Suppressor macrophage treated with lipopolysaccharide for 4 hours (primary cell): ENCODE measurements at places on chromosomes 1 and 21.
A peak's percentile ranks its signal among the peaks of the same experiment; 100 is the strongest.

GRCh38 chr1:22658385-22659163, 5.5 kb downstream of the C1QB start:
- no peak for DNase-seq

GRCh38 chr21:39581414-39581813, 31.3 kb upstream of the B3GALT5 start:
- DNase-seq: no peak

DNA sequence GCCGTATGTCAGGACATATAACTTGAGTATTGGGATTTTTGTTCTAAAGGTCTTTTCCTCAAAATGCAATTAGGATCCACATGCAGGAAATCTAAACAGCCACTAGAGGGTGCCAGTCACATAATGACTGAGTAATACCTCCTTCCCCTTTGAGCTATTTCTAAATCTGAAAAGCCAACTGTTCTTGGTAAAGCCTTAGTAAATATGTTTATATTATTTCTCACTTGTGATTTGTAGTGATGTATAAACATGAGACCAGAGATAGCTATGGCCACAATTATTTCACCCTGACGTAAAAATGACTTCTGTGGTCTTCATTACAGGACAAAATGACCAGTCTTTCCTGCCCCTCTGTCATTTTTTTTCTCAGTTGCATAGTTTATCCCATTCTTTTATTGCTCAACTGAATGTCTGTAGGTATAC, 41.0 kb upstream of the DR1 start:
- DNase-seq: peak; percentile 82

GRCh38 chr1:235008239-235008638, 120.4 kb downstream of the TOMM20 start:
- peak; percentile 77 for DNase-seq

DNA sequence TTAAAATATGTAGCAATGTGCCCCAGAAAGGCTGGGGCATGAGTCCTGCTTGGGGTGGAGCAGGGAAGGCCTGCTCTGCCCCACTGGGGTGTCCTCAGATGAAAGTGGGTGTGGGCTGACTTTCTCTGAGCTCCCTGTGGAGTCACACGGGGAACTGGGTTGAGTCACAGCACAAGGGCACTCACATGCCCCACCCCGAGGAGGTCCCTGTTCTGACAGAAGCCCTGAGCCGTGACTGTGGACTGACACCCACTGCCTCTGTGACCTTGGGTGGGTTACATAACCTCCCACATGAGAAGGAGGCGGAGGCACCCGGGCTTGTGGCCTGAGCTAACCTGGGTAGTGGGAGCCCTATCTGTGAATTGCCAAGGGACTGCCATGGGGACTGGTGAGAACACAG, 52.5 kb upstream of the TINAGL1 start:
- DNase-seq: peak; percentile 97
